Stimulated activated CD4-positive, alpha-beta T cell treated with anti-CD3 and anti-CD28 coated beads, Interleukin-1b, Interleukin-23, amount 100 ng/mL, for 48 hours (primary cell): ENCODE measurements at places on chromosomes 13 and 19.

DNA sequence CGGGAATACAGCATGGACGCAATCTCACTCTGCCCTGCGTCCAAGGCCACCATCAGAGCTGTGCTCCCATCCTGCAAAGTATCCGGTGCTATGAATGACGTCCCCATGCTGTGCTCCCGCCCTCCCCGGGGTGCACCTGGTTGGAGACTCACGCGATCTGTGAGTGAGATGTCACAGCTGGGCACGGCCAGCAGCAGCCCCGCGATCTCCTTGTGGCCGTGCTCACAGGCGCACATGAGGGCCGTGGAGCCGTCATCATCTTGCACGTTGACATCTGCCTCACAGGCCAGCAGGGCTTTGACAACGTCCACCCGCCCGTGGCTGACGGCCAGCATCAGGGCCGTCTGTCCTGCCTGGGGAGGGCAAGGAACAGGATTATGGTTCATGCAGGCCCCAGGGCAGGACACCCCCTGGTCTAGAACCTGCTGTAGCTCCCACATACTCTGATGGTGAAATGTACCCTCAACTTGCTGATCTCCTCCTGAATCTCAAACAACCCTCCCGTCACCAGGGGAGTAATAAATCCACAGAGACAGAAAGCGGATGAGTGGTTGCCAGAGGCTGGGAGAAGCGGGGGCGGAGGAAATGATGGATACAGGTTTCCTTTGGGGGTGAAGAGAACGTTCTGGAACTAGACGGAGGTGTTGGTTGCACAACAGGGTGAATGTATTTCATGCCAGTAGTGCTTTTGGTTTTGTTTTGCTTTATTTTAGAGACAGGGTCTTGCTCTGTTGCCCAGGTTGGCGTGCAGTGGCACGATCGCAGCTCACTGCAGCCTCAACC lies 14.5 kb upstream of the SPC24 start:
- no peak for DNase-seq

DNA sequence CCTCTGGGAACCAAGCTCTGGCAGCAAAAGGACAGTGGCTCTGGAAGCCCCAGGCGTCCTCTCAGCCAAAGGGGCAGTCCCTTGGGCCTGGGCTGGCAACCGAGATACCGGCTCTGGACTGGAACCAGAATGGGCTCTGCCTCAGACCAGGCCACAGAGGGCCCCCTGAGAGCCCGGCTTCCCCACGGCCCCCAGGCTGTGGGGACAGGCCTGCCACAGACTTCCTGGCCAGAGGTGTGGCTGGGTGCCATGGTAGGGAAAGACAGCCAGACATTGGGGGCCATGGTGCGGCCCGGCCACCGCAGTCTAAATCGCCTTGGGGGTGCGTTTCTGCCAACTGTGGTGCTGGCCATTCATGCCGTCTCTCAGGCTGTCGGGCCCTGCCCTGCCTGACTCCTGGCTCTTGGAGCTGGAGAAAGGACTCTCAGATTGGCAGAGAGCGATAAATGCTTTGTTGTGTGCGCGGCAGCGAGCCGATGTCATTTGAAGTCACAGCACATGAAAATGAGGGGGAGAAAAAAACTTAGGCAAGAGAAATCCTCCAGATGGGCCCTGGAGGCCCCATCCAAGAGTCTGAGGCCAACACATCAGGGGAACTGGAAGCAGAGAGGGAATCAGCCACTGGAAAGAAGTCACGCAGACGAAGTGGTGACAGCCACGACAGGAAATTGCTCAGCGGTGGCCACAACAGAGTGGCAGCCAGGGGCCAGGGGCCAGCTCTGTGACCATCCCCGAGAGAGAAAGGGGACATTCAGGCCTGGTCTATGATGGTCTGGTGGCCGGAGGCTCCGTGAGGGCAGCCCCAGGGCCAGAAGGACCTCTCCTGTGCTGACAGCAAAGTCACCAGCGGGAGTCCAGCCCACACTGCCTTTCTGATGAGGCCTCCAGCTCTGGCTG lies 26.5 kb downstream of the SH3GL1 start:
- no peak for DNase-seq

- no peak for DNase-seq
These were observed 18.5 kb upstream of the CNMD start for GRCh38 chr13:52758114-52758513.

GRCh38 chr19:18746401-18747325 lies 44.4 kb downstream of the COMP start:
- DNase-seq = no peak

DNA sequence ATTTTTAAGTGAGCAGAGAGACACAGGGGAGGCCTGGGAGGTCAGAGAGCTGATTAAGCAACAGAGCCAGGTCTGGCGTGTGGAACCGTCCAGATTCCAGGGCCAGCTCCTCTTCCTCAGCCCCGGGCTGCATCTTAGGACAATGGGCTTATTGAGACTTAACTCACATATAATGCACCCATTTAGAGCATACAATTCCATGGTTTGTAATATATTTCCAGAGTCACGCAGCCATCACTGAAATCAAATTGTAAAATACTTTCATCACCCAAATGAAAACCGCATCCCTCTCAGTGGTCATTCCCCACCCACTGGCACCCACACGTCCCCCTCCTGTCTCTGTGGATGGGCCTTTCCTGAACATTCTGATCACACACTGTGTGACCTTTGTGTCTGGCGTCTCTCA lies 2.1 kb upstream of the HMG20B start:
- DNase-seq = no peak

DNA sequence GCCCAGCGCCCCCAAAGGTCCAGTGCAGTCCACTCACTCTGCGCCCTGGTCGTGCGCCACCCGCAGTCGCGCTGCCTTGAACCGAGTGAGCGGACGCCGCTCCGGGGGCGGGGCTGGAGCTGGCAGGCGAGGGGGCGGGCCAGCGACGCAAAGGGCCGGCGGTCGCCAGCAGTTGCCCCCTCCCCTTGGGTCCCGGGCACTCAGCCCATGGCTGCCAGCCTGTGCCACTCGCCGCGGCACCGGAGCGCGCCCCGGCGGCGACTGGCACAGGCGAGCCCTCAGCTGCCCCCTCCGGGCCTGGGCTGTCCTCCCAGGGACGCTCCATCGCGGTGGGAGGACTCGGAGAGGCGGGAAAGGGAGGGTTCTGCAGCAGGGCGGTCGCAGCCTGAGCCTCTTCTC lies at the start of gene S1PR5:
S1PR5 (minus strand) TSS at position 87 of the 399 bp plus-strand sequence. CDS start 2,436 bp downstream, outside the sequence.
- no peak for DNase-seq

- DNase-seq = no peak
These were observed at the start of gene NKPD1 for GRCh38 chr19:45160870-45161737. Gene NKPD1 (minus strand): TSS chr19:45160982. CDS start chr19:45160150, 832 bp downstream.

GRCh38 chr19:37361994-37362393 lies 8.9 kb upstream of the ZNF527 start:
- DNase-seq = no peak

- DNase-seq = no peak
These were observed 6.0 kb upstream of the CCER2 start for GRCh38 chr19:38917921-38918491.

- DNase-seq = no peak
These were observed 415.0 kb upstream of the SPRY2 start for GRCh38 chr13:80755910-80756309.

DNA sequence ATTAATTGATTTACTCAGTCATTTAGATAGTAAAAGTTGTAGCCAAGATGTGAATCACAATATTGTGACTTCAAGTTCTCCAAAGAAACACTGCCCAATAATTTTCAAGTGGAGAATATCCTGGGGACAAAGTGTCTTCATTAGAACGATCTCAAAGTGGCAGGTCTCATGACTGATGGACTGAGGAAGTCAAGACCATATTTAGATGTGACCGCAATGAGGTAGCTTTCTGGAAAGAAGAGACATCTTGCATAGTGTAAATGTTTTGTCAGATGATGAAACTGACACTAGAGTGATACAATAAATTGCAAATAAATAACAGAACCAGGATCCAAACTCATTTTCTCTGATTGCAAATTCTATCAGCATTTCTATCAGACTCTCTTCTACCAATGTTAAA lies 1476.9 kb downstream of the EFNB2 start:
- no peak for DNase-seq

GRCh38 chr19:45331411-45331810 lies 8.7 kb upstream of the CKM start:
- DNase-seq = no peak
